RPMI7951 (cell line): ENCODE measurements at places on chromosomes 4 and X. TPM values are rescaled to one million over a fixed set of nuclear protein-coding genes. Genes with fewer than 3 reads are reported as not detected.

Gene ZNF595
- 6.5 and 10.0 TPM in 2 replicates for total RNA-seq

Gene TRO
- 9.9 and 15.0 TPM in 2 replicates for total RNA-seq

Gene LNX1
- total RNA-seq, result 5.0 and 5.3 TPM in 2 replicates

Gene CT55
- 0.39 TPM in 1 of 2 replicates, not detected in the other for total RNA-seq

Gene FAT1
- total RNA-seq, result 92.8 and 111 TPM in 2 replicates

Gene TCEAL6
- not detected in 2 replicates for total RNA-seq

Gene PAGE2
- 7.4 and 9.3 TPM in 2 replicates for total RNA-seq

Gene DMRTC1
- not detected in 2 replicates for total RNA-seq

Gene UGT2A3
- not detected in 2 replicates for total RNA-seq

Gene IL3RA
- total RNA-seq, result not detected in 2 replicates

Gene NXF2B
- not detected in 2 replicates for total RNA-seq

Gene CACNA1F
- total RNA-seq, result not detected in 2 replicates

Gene GLRA2
- not detected in 2 replicates for total RNA-seq

Gene ADRA2C
- 0.24 and 0.49 TPM in 2 replicates for total RNA-seq

Gene PSAPL1
- under 0.01 TPM in 1 of 2 replicates, not detected in the other for total RNA-seq

Gene TCEAL2
- not detected in 2 replicates for total RNA-seq

Gene SULT1E1
- total RNA-seq, result not detected in 2 replicates

Gene ATP11C
- 11.0 and 19.9 TPM in 2 replicates for total RNA-seq

Gene MAGEC2
- 170 and 184 TPM in 2 replicates for total RNA-seq

Gene GAGE12H
- not detected in 2 replicates for total RNA-seq

Gene CTAG2
- total RNA-seq, result 0.29 TPM in 1 of 2 replicates, not detected in the other

Gene PPARGC1A
- total RNA-seq, result 0.20 and 0.24 TPM in 2 replicates

Gene ARHGAP24
- total RNA-seq, result 12.5 and 16.0 TPM in 2 replicates

Gene ENPP6
- total RNA-seq, result not detected in 2 replicates

Gene SPP1
- 2.6 and 3.1 TPM in 2 replicates for total RNA-seq

Gene NLRP2B
- not detected in 2 replicates for total RNA-seq

Gene CLDN22
- total RNA-seq, result not detected in 2 replicates

Gene MAGEB17
- not detected in 2 replicates for total RNA-seq

Gene IRAK1
- 38.1 and 44.2 TPM in 2 replicates for total RNA-seq

Gene BST1
- total RNA-seq, result 15.3 and 21.2 TPM in 2 replicates

Gene SNX12
- 75.6 and 86.4 TPM in 2 replicates for total RNA-seq

Gene NPY2R
- total RNA-seq, result not detected in 2 replicates

Gene NMU
- 5.5 and 7.3 TPM in 2 replicates for total RNA-seq

Gene ABLIM2
- under 0.01 and 0.29 TPM in 2 replicates for total RNA-seq

Gene PTTG2
- total RNA-seq, result not detected in 2 replicates

Gene RAB41
- not detected in 2 replicates for total RNA-seq

Gene DRP2
- 0.10 and 0.12 TPM in 2 replicates for total RNA-seq

Gene SERTM2
- not detected in 2 replicates for total RNA-seq

Gene TCEAL5
- not detected in 2 replicates for total RNA-seq

Gene GNRHR
- total RNA-seq, result not detected in 2 replicates

Gene CPZ
- total RNA-seq, result 4.0 and 7.1 TPM in 2 replicates

Gene GPRIN3
- not detected in 2 replicates for total RNA-seq

Gene DUX4
- not detected in 2 replicates for total RNA-seq

Gene KCTD8
- total RNA-seq, result not detected in 2 replicates

Gene CYSLTR1
- total RNA-seq, result not detected in 2 replicates

Gene GAGE12J
- total RNA-seq, result not detected in 2 replicates

Gene SSX3
- not detected in 2 replicates for total RNA-seq

Gene PWWP3B
- not detected in 2 replicates for total RNA-seq
